RCC 7860 (cell line): ENCODE measurements at places on chromosomes 1 and 21.

DNA sequence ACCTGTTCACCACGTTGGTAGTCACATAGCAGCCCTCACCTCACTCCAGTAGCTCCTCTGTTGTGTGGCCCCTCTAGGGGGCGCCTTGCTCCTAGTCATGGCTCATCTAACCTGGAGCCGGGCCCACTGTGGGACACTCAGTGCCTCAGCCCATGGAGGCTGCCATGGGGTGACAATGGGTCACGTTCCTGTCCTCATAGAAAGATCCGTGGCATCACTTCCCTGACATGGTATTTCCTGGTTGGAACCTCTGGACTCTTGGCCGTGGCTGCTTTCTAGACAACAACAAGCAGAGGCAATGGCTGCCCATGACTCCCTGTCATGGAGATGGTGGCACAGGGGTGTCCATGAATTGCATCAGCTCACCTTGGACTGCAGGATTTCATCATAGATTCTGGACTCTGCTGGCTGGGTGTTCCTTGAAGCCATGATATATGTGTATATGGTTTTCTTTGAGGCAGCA, 27.5 kb upstream of the SLAMF6 start:
- no peak for DNase-seq

DNA sequence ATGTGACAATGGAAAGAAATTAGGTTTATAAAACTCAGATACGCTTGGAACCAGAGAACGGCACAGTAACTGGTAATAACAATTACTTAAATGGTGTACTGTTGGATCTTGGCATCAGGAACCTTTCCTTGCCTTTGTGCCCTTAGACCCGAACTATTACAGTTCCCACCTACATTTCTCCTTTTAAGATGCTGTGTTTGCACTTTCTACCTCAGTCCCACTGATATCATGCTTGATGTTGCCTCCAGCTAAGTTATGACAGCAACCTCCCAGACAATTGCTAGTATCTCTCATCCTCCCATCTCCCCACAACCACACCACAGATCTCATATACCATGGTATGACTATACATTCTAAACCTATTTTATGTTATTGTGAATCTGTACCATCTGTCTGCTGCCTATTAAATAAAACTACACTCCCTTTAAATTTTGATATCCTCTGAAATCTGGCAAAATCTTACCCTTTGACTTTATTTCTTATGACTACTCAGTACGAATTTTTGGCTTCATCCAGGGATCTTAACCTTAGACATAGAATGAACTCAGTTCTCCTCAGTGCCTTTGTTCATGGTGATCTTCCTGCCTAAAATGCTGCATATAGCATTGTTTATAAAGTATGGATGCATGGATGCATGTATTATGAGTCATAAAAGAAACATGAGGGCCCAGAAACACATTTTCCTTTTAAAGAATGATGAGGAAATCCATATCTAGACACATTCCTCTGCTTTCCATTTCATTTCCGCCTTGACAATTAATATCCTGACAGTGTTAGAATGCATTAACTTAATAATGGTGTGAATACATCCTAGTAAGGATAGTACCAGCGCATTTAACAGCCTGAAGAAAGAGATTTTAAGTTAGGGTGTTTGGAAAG, 64.1 kb downstream of the LRRC8D start:
- no peak for DNase-seq

GRCh38 chr1:244749230-244750016, 86.0 kb upstream of the COX20 start:
- DNase-seq, result no peak

GRCh38 chr1:162019446-162019845, 4.2 kb downstream of the OLFML2B start:
- no peak for DNase-seq

DNA sequence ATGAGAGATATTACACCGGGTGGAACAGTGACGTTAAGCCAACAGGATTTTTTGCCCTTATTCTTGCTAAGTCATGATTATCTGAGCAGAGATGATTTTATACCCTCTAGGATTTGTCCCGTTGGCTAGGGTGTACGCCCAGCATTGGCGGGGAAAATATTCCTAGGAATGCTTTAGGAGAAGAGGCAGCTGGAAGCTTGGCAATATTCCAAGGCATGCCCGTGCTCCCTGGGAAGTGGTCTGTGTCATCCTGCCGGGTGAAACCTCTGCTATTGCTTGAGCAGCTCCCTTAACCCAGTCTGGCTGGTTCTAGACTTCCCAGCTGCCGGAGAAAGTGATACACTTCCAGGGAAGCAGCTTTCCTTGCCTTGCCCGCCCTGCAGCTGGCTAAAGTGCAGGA, 16.2 kb downstream of the CHRNB2 start:
- DNase-seq, result no peak

- no peak for DNase-seq
Observed at GRCh38 chr1:202235003-202235660, 41.5 kb downstream of the LGR6 start.

- DNase-seq, result no peak
Observed at GRCh38 chr1:208206092-208206698, 38.0 kb downstream of the PLXNA2 start.

- DNase-seq, result no peak
Observed at GRCh38 chr1:218748071-218748470, 402.9 kb downstream of the TGFB2 start.

DNA sequence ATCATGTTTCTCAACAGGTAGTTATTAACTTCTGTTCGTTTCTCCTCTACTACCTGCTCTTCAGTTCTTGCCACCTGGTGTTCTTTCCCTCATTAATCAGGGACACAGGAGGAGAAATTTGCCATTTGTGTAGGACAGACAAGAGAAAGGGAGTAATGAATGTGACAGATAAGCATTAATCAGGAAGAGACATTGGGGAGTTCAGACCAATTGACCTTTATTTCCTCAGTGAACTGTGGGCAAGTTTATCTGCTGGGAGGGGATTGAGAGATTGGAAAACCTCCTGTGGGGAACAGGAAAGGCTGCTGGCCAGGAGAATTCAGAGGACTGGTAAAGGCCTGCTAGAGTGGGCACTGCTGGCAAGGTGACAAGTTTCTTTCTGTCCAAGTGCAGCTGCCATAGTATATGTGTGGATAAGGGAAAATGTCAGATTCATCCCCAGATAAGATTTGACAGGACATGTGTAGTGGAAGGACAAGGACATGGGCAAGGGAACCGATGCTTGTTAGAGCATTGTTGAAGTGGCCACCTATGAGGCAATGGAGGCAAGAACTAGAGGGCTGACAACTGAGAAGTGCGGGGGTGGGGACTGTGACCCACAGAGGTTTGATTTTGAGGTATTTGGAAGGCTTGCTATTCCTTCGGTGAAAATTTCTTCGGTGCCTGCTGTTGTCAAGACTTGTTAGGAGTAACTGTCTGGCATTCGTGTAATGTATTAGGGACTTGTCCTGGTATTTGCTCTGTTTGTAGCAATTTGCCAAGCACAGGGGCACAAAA, 12.6 kb downstream of the SZT2 start:
- no peak for DNase-seq

DNA sequence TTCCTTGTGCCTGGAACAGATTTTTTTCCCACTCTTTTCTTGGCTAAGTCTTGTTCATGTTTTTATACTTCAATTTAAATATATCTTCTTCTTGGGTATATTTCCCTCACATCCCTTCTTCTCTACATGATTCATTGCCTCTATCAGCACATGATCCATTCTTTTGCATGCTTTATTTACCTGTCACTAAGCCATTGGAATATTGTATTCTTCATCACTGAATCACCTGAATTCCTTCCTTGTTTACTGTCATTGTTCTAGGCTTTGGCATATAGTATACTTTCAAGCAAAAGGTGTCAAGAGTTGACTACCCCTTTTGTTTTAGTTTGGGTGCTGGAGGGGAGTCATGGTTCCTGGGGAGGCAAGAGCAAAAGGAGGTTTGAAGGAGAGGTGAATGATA, 464.5 kb upstream of the LRRC7 start:
- DNase-seq, result no peak

- no peak for DNase-seq
Observed at GRCh38 chr1:32886004-32886827, at the start of gene HPCA. HPCA (plus strand) TSS chr1:32886491; CDS start chr1:32888899, 2,408 bp downstream.

DNA sequence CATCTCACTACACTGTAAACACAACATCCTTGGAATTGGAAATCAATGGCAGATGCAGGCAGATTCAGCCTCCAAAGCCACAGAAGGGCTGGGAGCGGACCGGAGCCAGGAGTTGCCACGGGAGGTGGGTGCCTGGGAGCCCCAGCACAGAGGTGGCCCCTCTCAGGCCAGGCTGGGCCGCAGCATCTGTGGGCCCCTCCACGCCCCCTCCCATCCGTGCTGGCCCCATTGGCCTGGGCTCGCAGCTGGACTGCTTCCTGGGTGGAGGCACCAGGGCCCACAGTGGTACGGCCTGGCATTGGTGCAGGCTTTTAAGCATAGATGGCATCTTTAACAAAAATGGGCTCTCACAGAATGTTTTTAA, 64.2 kb downstream of the SLX9 start:
- DNase-seq, result no peak

DNA sequence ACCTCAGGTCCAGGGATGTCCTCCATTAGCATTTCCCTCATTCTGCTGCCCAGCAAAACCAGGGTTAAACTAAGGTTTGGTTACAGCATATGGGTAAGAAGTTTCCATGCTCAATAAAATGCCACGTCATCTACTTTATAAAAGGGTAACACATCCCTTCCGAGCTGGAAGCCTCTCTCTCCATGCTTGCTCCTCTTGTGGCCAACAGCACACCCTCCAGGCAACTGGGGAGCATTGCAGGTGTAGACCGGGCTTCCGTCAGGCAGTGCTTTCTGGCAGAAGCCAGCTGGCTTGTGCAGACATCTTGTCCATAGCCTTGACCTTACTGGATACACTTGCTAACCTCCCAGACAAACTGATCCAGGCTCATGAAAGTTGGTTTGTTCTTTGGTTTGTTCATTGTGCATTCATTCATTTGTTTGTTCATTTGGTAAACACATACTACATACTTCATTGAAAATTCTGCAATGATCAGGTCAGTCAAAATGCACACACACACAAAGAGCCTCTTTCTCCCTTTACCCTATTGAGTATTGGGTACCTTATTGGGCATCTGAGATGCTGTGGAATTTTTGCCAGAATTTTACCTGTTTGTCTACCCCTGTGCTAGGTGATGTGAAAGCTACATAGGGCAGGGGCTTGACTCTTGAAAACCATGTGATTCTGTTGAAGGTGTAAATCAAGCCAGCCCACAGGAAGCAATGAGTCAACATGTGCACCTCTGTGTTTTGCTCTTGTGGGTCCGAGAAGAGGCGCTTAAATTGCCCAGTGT, 422.8 kb downstream of the CAMTA1 start:
- peak; percentile 33 for DNase-seq

GRCh38 chr1:187689129-187689528, 860.4 kb downstream of the PLA2G4A start:
- no peak for DNase-seq

DNA sequence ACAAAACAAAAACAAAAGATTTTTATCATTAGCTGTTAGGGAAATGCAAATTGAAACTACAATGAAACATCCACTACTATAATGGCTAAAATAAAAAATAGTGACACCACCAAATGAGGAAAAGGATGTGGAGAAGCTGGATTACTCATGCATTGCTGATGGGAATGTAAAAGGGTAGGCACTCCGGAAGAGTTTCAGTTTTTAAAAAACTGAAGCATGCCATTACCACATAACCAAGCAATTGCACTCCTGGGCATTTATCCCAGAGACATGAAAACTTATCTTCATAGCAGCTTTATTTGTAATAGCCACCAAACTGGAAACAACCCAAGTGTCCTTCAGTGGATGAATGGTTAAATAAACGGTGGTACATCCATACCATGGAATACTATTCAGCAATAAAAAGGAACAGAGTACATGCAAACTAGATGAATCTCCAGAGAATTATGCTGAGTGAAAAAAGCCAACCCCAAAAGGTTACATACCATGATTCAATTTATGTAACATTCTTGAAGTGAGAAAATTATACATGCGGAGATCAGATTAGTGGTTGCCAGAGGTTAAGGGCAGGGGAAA, 14.5 kb upstream of the CFAP298 start:
- no peak for DNase-seq

- no peak for DNase-seq
Observed at GRCh38 chr1:15577691-15578090, 7.2 kb downstream of the AGMAT start.

DNA sequence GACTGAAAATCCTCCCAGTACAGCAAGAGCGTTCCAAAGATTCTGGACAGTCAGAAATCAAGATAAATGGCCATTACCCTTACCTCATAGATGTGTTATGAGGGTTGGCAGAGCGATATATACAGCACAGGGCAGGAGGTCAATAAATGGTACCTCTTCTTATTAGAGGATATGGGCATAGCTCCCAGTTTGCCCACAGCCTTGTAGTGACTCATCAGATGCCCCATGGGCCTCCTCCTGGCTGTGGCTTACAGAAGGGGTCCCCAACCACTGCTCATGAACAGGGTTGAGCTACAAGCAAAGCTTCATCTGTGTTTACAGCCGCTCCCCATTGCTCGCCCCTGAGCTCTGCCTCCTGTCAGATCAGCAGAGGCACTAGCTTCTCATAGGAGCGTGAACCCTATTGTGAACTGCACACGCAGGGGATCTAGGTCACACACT, 7.3 kb upstream of the IFNGR2 start:
- DNase-seq, result peak; percentile 68

DNA sequence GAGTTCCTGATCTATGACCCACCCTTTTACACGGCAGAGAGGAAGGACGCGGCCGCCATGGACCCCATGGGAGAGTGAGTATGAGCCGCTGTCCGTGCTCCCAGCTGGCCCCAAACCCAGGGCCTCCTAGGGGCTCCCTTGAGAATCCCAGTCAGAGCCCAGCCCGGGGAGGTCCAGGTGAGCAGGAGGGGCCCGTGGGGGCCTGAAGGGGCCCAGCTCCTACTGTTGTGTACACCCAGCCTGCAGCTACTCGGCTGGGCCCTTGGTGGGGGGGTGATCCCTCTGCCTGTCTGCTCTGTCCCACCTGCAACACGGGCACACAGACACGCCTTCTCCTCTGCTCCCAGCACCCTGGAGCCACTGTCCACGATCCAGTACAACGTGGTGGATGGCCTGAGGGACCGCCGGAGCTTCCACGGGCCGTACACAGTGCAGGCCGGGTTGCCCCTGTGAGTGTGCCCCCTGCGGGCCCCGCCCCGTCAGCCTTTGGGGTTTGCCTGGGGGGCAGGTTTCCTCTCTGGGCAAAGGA, 28.6 kb upstream of the LRRC3 start:
- DNase-seq, result no peak

DNA sequence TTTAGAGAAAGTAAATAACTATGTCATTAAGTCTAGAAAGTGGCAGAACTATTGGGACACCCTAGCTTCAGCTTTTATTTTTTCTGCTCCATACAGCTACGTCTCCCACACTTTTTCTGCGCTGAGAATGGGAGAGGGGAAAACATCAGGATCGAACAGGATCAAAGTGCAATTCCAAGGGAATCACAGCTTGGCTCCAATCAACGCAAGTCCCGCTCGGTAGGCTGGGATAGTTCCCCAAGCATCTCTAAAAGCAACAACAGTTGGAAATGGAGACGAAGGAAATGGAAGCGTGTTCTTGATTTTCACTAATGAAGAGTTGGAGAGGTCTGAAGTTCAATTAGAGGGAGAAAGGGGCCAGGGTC, 536 bp downstream of the HMGCL start:
- no peak for DNase-seq
